ENCODE measurements at places on chromosomes 13 and 19.

DNA sequence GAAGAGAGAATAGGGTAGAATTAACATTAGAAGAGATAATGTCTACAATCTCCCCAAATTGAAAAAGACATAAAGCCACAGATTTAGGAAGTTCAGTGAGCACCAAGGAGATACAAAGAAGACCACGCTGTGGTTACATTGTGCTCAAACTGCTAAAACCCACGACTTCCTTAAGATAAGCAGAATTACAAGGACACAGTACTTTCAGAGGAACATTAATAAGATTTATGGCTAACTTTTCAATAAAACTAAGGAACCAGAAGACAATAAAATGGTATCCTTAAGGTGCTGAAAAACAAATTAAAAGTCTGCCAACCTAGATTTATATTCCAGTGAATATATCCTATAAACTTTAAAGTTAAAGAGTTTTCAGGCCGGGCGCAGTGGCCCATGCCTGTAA lies 7.4 kb upstream of the IL17D start:
- DNase-seq: peak; percentile 64

DNA sequence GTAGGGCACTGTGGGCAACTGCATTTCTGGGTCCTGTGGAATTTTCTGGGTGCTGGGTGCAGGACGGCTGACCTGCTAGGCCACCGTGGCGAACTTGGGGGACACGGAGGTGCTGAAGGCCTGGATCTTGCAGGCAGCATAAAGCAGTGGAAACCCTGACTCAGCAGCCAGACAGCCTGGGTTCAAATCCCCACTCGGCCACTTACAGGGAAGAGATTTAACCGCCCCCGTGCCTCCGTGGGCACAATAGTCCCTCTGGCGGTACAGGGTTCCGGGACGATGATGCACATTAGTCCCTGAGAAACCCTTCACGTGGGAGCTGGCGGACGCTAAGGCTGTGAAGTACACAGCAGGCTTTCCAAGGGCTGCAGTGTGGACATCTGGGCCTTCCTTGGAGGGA lies 3.0 kb downstream of the FAM83E start:
- no peak for DNase-seq

GRCh38 chr13:30787738-30788525 lies 52.6 kb downstream of the ALOX5AP start:
- DNase-seq: no peak

DNA sequence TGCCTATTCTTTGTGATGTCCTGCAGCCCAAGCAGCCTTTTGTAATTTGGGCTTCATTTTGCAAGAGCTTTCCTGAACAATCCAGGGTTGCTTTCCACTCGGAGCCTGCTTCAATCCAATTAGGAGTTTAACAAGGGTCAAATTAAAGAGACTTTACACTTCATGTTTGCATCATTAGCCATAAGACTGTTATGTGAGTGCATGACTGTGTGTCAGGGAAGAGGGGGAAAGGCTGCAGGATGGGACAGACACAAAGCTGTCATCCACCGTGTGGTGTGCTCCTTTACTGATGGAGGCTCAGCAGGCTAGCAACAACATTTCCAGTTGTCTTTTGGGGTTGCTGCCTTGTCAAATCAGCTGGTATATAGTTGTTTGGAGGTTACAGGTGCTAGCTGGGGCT lies 23.7 kb upstream of the MAB21L1 start:
- no peak for DNase-seq

DNA sequence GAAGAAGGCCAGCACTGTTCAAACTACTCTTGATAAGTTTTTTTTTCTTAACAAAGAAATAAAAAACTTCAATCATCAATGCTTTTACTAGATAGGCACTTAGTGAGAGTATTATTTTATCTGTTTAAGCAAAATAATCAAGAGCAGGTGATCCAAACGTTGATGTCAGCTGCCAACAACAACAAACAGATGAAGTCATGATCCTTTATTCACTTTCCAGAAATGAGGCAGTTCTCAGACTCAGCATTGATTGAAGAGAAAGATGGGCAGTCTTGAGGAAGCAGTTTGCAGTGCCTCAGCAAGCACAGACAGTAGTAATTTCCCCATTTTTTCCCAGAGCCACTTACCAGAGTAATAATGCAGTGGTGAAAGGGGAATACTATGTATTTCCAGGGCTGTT lies 38.4 kb upstream of the CSNK1A1L start:
- no peak for DNase-seq

All from GF-D8 (cell line).